Activated CD4-positive, CD25-positive, alpha-beta regulatory T cell (primary cell): ENCODE measurements at places on chromosomes 6 and 20.

DNA sequence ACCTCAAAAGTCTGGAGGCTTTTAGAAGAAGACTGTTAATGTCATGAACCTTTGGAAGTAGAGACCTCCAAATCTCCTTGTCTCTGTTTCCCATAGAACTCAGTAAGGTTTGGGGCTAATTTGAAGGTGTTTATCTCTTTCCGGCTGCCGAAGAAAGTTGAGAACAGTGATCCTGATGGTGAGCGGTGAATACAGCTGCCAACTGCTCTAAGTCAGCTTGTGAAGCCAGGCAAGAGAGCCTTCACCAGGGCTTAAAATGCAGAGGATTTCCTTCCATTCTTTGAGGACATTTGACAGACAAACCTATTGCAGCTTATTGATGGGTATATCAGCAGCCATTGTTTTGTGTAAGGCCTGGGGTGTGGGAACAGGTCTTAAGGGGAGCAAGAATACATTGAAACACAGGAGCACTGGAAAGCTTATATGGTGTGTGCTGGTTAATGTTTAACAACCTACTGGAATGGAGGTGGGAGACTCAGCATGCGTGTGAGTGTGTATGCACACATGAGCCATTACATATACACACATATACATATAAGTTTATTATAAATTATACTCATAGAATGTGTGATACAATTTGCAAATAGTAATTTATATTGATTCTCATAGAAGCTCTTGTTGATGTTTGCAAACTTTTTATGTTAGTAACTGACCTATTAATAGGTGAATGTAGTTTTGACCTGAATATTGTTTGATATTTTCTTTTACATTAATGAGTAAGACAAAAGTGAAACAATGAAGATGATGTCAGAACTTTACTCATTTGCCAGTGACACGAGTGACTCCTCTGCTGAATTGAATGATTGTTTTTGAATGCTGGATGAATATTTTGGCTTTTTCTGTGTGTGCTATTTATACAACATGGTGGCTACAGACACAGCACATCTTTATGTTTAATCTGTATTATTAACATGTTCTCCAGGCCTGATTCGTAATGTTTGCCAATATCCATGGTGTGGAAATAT lies 18.1 kb downstream of the PLEKHG1 start:
- no peak for DNase-seq

GRCh38 chr6:5468586-5468985 lies 207.3 kb downstream of the FARS2 start:
- DNase-seq: no peak

DNA sequence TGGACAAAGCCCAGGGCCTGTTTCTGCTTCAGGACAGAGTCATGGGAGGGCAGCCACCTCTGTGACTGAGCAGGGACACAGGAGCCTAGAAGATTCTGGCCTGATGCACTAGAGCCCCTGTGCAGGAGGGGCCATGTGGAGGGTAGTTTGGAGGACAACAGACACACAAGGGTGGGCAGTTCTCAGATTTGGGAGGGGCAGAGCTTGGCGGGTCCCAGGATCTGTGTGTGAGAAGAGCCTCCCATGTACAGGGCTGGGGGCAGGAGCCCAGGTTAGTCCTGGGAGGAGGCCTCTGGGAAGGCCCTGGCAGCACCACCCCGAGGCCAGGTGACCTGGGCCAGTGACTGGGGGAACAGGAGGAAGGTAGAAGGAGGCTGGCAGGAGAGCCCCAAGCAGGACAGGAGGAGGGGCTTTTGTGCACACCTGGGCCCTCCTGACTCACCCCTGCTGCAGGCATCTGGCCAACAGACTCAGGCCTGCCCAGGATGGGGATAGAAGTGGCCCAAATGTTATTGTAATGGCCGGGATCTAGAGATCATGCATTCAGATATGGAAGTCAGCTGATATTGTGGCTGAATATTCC lies 1.4 kb upstream of the ULBP3 start:
- DNase-seq: no peak

- no peak for DNase-seq
Measured at GRCh38 chr20:63497946-63498935, 642 bp downstream of the EEF1A2 start.

DNA sequence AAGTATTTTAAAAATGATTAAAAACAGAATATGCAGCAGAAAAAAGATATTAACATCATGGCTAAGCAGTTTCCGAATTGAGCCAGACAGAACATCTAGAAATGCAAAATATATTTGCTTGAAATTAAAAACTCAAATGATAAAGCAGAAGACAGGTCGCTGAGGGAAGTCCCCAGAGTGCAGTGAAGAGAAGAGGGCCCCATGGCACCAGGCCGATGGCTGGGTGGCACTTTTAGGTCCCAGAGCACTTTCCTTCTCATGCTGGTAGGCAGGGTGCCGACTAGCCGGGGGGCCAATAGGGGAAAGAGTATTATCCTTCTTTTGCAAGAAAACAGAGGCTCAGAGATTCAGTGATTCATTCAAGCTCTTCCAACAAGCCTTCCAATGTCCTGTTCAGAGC lies 58.9 kb downstream of the MYH7B start:
- DNase-seq: no peak

DNA sequence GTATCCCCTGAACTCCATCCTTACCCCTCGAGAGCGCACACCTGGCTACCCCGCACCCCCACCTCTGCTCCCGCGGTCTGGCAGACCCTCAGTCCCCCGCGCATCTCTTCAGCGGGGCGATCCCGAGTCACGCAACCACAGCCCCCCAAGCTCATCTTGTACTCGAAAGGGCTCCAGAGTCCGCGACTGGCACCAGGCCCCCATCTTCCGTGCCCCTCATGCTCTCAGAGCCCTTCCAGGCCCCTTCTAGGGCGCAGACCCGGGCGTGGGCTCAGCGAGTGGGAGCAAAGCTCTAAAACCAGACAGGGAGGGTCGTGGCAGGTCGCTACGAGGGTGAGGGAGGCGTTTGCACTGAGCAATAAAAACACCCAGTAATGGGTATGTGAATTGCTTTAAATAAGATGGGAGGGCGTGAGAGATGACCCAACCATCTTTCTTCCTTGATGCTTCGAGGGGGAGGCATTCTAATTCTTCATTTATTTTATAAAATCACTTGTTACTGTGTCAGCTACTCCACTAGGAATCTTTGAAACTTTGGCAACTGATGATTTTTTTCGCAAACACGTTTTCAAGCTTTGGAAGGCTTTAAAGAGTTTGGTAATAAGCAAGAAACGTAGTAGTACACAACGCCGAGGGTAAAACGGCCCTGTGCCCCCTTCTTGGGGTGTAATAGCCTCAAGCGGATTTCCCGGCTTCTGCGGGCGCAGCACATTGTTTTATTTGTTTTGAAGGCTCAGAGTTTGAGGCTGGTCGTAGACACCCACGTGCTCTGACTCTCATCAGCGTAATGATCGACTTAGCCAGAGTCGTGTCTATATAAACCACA lies 42.6 kb upstream of the SUPT3H start:
- no peak for DNase-seq

DNA sequence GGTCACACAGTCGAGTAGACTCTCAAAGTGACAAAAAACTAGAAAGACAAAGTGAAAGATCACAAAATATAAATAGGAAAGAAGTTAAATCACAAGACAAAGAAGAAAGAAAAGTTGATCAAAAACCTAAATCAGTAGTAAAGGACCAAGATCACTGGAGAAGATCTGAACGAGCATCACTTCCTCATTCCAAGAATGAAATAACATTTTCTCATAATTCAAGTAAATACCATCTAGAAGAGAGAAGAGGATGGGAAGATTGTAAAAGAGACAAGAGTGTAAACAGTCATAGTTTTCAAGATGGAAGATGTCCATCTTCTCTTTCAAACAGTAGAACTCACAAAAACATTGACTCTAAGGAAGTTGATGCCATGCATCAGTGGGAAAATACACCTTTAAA lies 31.6 kb upstream of the GJA10 start:
- DNase-seq: no peak

GRCh38 chr6:20135677-20136268 lies 76.5 kb downstream of the MBOAT1 start:
- DNase-seq: no peak

DNA sequence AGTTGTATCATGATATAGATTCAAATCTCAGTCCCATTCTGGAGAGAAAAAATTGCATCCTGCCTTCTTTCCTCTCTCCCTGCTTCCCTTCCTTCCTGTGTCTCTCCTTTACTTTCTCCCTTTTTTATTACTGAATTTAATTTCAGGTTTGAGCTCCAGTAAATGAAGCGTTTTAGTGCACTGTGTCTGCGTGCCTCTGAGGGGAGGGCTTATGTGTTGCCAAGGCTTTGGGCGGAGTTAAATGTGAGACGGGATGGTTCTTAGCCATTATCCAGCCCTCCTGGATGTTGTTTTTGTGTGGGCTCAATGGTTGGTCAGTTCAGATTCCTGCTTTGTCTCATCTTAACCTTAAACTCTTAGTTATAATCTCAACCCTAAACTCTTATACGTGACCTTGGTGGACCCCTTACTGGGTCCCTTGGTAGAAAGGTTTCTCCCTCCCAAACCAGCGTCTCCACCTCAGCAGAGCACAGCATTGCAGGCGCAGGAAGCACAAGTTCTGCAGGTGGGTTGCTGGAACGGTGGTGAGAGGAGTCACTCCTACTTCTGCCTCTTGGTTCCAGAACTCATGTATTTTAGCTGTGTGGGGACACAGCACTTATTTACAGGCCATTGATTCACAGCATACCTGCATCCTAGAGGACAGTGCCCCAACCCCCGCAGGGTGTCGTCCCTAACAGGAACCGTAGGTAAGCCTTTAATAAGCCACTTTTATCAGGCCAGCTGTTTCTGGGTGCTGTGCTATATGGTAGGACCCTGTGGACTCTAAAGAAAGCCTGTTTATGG lies 68.5 kb downstream of the DNAH8 start:
- no peak for DNase-seq

GRCh38 chr20:56689852-56690485 lies 60.9 kb downstream of the TFAP2C start:
- no peak for DNase-seq

- DNase-seq: no peak
Measured at GRCh38 chr6:49787176-49787575, at the start of gene PGK2. Gene PGK2 (minus strand): TSS chr6:49787285. CDS start chr6:49787187, 98 bp downstream.

- DNase-seq: no peak
Measured at GRCh38 chr6:126643352-126643751, 303.4 kb downstream of the CENPW start.

GRCh38 chr20:10216146-10216791 lies 2.4 kb upstream of the SNAP25 start:
- DNase-seq: no peak

- DNase-seq: no peak
Measured at GRCh38 chr6:62057300-62057699, 228.7 kb downstream of the KHDRBS2 start.

- no peak for DNase-seq
Measured at GRCh38 chr20:53535878-53536277, 57.8 kb downstream of the ZNF217 start.

GRCh38 chr20:3710011-3710466 lies 2.4 kb downstream of the SIGLEC1 start:
- DNase-seq: no peak

DNA sequence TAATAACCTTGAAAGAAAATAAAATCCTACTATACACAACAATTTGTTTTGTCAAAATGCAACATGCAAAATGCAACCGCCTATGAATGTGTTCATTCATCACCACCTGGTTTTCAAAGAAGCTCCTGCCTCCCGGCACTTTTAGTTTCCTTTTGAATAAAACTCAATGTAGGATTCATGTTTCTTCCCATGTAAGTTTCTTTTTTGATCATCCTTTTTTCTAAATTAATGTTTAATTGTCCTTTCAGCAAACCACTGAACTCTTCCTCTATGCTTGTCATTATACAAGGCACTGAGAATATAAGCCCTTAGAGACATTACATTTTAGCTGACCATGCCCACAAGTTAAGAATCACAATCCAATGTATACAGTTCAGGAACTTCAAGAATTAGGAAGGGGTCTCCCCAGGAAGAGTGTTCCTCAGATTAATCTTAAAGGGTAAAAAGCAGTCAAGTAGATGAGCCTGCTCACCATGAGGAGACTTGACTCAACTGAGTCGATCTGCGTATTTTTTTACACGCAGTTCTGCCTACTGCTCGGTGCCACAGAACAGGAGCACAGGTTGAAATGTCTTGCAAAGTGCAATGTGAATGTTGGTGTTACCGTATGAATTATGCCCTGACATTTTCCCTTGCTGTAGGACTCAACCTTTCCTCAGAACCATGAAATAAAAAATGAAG lies 7.2 kb upstream of the THEMIS start:
- no peak for DNase-seq

DNA sequence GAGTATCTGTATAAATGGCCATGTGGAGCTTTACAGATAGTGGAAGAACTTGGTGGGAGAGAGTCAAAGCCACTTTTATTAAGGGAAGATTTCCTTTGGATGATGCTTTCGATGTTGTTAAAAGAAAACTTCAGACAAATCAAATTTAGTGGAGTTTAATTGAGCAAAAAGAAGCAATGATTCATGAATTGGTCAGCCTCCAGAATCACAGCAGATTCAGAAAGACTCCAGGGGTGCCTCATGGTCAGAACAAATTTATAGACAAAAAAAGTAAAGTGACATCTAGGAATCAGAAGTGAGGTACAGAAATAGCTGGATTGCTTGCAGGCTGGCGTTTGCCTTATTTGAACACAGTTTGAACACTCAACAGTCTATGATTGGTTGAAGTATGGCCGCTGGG lies 5.3 kb upstream of the CGA start:
- no peak for DNase-seq

DNA sequence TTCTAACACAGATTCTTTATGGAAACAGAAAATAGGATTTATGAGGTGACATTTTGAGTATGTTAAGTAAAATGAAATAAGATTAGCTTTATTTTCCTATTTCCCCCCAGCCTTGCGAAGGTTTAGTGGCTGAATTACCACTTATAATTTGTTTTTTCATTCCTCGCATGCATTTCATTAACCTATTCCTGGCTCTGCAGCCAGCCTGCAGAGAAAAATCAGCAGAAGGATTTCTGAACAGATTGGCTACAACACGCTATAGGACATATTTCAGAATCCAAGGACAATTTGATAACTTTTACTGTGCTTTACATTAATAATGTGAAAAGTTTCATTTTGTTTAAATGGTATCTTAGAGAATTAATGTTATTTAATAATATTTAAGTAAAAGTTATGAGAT lies 162.4 kb upstream of the MMS22L start:
- DNase-seq: no peak

DNA sequence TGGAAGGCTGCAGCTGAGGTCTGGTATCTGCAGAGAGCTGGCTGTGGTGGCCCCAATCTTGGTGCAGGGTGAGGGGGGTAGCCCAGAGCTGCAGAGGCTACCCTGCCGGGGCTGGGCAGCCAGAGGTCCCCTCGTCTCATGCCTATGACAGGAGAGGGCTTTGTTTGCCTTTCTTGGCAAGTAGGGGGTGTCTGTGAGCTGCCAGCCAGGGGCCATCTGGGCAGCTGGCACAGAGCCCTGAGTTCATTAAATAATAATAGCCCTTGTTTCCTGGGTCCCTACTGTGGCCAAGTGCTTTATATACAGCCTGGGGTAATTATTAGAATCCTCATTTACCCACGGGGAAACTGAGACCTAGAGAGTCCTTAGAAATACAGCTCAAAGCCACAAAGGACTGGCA lies 66.6 kb downstream of the EZR start:
- no peak for DNase-seq

DNA sequence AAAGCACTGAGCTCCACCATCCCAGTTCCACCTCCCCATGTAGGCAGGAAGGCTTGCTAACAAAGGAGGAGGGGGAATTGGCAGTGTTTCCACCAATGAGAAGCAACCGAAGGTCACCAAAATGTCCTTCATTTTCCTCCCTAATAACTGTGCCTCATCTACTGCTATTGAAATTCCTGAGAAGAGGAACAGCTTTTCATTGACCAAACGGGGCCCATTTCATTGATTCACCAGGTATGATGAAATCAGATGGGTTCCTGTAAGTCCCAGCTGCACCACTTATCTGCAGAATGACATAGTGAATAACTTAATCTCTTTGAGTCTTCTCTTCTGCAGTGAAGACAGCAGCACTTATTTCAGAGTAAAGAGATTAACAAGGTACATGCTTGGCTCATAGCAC lies 17.3 kb downstream of the TREM1 start:
- no peak for DNase-seq
